ENCODE measurements at places on chromosomes 13 and 19. TPM values are rescaled to one million over a fixed set of nuclear protein-coding genes. Genes with fewer than 3 reads are reported as not detected.

The FBXO27 gene
- polyA plus RNA-seq: 4.3 TPM

The CEACAM5 gene
- polyA plus RNA-seq: 0.34 TPM

The CYP4F12 gene
- 11.0 TPM for polyA plus RNA-seq

The FCHO1 gene
- 1.7 TPM for polyA plus RNA-seq

The FOXA3 gene
- polyA plus RNA-seq: 2.3 TPM

The RNF225 gene
- polyA plus RNA-seq: not detected
